Stomach (tissue), 19 donors: ENCODE measurements at places on chromosomes 2 and 18. TPM values are rescaled to one million over a fixed set of nuclear protein-coding genes. Genes with fewer than 3 reads are reported as not detected.
A peak's percentile ranks its signal among the peaks of the same experiment; 100 is the strongest.

DNA sequence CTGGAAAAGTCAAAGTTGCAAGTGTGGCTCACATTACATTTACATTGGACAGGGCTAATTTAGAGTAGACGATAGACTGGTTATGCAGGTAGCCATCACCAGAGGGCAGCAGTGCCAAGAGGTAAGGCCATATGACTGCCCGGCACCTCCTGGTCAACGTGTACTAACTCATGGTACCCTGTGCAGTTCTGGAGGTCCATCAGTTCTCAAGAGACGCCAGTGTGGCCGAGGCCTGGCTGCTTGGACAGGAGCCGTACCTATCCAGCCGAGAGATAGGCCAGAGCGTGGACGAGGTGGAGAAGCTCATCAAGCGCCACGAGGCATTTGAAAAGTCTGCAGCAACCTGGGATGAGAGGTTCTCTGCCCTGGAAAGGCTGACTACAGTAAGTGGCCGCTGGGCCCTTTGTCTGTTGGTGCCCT lies 65.8 kb upstream of the EML6 start:
- no peak overlapping the region for H3K4me3 ChIP-seq
- peak overlapping the region; percentile 32 for H3K27ac ChIP-seq
- peaks cover 81% of the 10 kb centered on the region for H3K36me3 ChIP-seq
- no peaks in the 10 kb centered on the region for H3K4me1 ChIP-seq
- DNase-seq, result peak; percentile 74
- no peaks in the 10 kb centered on the region for H3K27me3 ChIP-seq

GRCh38 chr2:25309402-25309801 lies 32.3 kb downstream of the DNMT3A start:
- peak overlapping the region; percentile 34 for H3K27ac ChIP-seq
- H3K36me3 ChIP-seq, result peaks cover 44% of the 10 kb centered on the region
- no peak overlapping the region for H3K4me3 ChIP-seq
- peaks cover 50% of the 10 kb centered on the region for H3K4me1 ChIP-seq
- peak; percentile 52 for DNase-seq

GRCh38 chr2:203820969-203821368 lies 46.6 kb upstream of the CTLA4 start:
- H3K27ac ChIP-seq, result no peak overlapping the region
- DNase-seq, result no peak
- H3K4me3 ChIP-seq, result no peak overlapping the region
- H3K36me3 ChIP-seq, result no peaks in the 10 kb centered on the region

DNA sequence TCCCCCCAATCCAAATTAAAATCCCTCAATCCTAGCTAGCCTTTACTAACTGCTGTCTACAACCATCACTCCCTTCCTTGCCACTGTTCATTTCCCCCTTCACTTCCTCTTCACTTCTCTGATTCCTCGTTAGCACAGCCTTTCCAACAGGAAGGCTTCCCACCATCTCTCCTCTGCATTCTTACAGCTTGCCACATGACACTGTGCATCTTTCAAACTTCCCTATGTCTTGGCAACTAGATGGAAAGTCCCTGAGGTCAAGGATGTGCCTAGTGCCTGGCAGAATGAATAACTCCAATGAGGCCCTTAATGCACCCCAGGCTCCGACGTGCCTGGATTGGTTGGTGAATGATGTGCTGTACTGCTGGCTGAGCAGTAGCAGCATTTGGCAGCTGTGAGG lies 15.2 kb downstream of the SAP130 start:
- H3K4me1 ChIP-seq, result no peaks in the 10 kb centered on the region
- H3K4me3 ChIP-seq, result no peak overlapping the region
- peaks cover 100% of the 10 kb centered on the region for H3K36me3 ChIP-seq
- no peaks in the 10 kb centered on the region for H3K27me3 ChIP-seq
- no peak overlapping the region for H3K27ac ChIP-seq

DNA sequence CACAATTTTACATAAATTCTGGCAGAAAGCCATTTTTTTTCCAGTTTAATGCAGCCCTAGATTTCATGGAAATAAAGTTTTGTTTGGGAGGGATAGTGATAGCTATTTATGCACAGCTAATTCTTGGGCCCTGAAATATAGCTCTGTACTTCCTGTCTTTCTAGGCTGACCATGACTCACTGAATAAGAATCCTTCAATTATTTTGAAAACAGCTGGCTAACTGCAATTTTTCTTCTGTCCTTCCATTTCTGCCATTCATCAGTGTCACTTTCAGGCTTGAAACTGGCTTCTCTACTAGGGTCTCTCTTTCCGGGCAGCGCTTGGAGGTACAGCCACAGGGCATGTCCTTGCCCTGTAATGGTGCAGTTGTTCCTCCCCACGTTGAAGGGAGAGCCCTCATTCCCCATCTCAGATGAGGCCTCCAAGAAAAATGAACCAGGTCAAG lies 97.1 kb upstream of the TMEM178A start:
- H3K4me1 ChIP-seq, result peaks cover 47% of the 10 kb centered on the region
- no peaks in the 10 kb centered on the region for H3K27me3 ChIP-seq
- H3K4me3 ChIP-seq, result no peak overlapping the region

- no peak overlapping the region for H3K4me3 ChIP-seq
- DNase-seq, result peak; percentile 61
- no peak overlapping the region for H3K27ac ChIP-seq
- no peaks in the 10 kb centered on the region for H3K4me1 ChIP-seq
These were observed 54.1 kb downstream of the FIGN start for GRCh38 chr2:163681745-163682144.

DNA sequence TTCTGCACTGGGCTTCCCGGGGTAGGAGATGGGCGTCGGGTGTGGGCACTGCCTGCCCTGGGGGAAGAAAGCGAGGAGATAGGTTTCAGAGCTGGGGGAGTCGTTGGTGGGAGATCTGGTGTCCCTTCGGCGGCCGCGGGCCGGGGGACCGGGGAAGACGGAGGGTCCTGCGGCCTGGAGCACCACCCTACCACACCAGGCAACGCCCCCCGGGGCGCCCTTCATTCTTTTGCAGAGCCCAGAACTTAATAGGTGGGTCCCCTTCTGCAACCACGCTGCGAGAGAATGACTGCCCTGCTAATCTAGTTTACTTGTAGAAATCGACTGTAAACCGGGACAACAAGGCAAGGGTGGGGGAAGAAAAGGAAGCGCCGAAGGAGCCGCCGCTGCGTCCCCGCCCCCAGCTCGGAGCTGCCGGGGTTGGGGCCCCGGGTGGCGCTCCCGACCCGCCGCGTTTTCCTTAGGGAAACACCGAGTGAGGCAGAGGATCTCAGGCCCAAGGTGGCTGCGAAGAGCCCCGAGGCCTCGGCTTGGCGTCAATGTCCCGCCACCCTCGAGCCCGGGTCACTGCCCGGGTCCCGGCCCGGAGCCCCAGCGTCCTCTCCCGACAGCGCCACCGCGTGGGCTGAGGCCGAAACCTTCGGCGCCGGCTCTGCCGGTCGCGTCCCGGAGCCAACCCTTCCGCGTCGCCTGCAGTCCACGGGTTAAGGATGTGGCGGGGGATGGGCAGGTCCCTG lies 5.4 kb upstream of the SATB2 start:
- no peak overlapping the region for H3K27ac ChIP-seq
- H3K36me3 ChIP-seq, result no peaks in the 10 kb centered on the region
- peak overlapping the region; percentile 42 for H3K4me3 ChIP-seq

GRCh38 chr2:70895249-70895648 lies 40.5 kb upstream of the ATP6V1B1 start:
- H3K27me3 ChIP-seq, result peaks cover 15% of the 10 kb centered on the region
- H3K36me3 ChIP-seq, result no peaks in the 10 kb centered on the region
- H3K27ac ChIP-seq, result no peak overlapping the region
- H3K4me3 ChIP-seq, result no peak overlapping the region

DNA sequence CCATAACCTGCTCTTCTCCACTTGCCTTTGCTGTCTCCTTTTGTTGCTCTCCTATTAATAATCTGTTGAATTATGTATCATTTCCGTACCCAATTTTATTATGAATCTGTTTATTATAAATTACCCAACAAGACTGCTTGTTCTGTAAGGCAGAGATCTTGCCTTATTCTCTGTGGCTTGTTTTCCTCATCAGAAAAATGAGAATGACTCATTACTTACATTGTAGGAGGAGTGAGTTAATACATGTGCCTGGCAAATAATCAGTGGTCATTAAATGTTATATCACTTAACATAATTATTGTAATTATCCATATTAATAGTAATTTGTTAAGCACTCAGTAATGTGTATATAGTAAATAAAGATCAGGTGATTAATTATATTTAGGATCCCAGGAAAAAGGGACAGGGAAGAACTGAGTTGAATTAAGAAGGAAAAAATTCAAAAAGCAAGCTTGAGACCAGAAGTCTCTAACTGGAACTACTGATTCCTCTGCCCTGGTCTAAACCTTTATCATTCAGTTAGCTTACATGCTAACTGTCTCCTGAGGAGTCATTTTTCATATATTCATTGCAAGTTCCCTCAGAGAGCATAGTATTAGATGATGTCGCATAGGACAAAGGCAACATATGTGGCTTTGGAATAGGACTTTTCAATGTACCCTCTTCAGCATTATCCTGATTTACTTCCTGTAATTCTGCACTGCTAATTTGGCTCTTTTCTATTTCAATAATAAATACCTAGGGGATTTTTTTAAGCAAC lies 335.7 kb downstream of the GALNT13 start:
- H3K36me3 ChIP-seq, result no peaks in the 10 kb centered on the region
- DNase-seq, result peak; percentile 16
- H3K27ac ChIP-seq, result no peak overlapping the region
- H3K4me3 ChIP-seq, result no peak overlapping the region
- no peaks in the 10 kb centered on the region for H3K4me1 ChIP-seq

GRCh38 chr2:164935118-164936101 lies 19.9 kb downstream of the SLC38A11 start:
- H3K27ac ChIP-seq, result no peak overlapping the region
- H3K4me3 ChIP-seq, result no peak overlapping the region

DNA sequence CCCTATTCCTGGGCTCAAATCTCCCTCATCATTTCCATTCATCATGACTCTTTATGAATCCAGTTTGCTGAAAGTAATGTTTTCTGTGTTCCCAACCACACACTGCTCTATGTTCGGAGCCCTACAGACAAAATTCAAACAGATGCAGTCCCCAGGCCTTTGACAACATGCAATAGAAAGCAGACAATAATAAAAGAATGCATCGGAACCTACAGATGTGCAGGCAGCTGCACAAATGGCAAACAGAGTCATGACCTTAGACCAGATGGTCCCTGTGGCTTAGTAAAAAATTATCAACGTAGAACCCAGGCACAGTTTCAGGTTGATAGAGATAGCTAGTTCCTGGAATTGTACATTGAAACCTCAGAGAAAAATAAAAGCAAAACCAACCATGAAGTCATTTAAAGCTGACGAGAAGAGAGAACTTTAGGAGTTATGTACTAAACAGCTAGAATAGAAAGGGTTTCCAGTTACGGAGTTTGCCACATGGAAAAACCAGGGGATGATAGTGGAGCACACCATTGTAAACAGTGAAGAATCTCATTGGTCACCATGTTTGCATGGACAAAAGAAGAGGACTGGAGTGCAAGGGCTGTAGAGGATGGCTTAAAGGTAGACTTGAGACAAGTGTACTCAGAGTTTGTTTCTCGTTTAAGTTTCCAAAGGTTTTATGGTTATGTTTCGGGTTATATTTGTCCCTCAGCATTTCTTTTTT lies 23.2 kb upstream of the ACVR1 start:
- H3K27me3 ChIP-seq, result no peaks in the 10 kb centered on the region
- peak overlapping the region; percentile 72 for H3K27ac ChIP-seq
- DNase-seq, result no peak
- no peak overlapping the region for H3K4me3 ChIP-seq
- H3K4me1 ChIP-seq, result no peaks in the 10 kb centered on the region

The TACR1 gene
- not detected for total RNA-seq

The PIGN gene
- 2.0 TPM for total RNA-seq

The ZNF892 gene
- 12.5 TPM for total RNA-seq

The APOB gene
- not detected for total RNA-seq

The PROKR1 gene
- total RNA-seq, result not detected
